ENCODE measurements at places on chromosomes 3 and 15. TPM values are rescaled to one million over a fixed set of nuclear protein-coding genes. Genes with fewer than 3 reads are reported as not detected.

The GOLGA6L7 gene
- not detected for polyA plus RNA-seq

The P3H2 gene
- 1.2 TPM for polyA plus RNA-seq

The DZIP3 gene
- polyA plus RNA-seq = 2.6 TPM

The NXPE3 gene
- polyA plus RNA-seq = 1.7 TPM

The CNTN4 gene
- 5.2 TPM for polyA plus RNA-seq

The HAUS2 gene
- polyA plus RNA-seq = 17.8 TPM

The FGF7 gene
- polyA plus RNA-seq = 3.1 TPM

The GUCA1C gene
- not detected for polyA plus RNA-seq

The ZNF860 gene
- 0.09 TPM for polyA plus RNA-seq

The CNTN6 gene
- polyA plus RNA-seq = 0.04 TPM

The TGM5 gene
- polyA plus RNA-seq = 4.9 TPM

The NANOGP8 gene
- polyA plus RNA-seq = not detected

The FYTTD1 gene
- 31.7 TPM for polyA plus RNA-seq

The MAGEL2 gene
- 0.26 TPM for polyA plus RNA-seq

The CCDC80 gene
- polyA plus RNA-seq = 213 TPM

The GABRR3 gene
- not detected for polyA plus RNA-seq

The CCR4 gene
- 0.07 TPM for polyA plus RNA-seq

The POPDC2 gene
- 0.87 TPM for polyA plus RNA-seq

The TMEM89 gene
- not detected for polyA plus RNA-seq

The PLOD2 gene
- 13.9 TPM for polyA plus RNA-seq

The FEZF2 gene
- not detected for polyA plus RNA-seq

The PLA2G4D gene
- polyA plus RNA-seq = not detected

The TRIM42 gene
- not detected for polyA plus RNA-seq

The CHRNA7 gene
- polyA plus RNA-seq = 0.49 TPM

The TMCO5A gene
- polyA plus RNA-seq = not detected

The TICRR gene
- not detected for polyA plus RNA-seq

The C3orf80 gene
- polyA plus RNA-seq = 0.34 TPM

The GNAI2 gene
- polyA plus RNA-seq = 242 TPM

The EFCC1 gene
- 1.3 TPM for polyA plus RNA-seq

The LRTM1 gene
- polyA plus RNA-seq = not detected

The ACTRT3 gene
- 0.95 TPM for polyA plus RNA-seq

The ARNT2 gene
- 1.5 TPM for polyA plus RNA-seq

The PLCH1 gene
- polyA plus RNA-seq = 1.1 TPM
